ENCODE measurements at places on chromosomes 11 and 22.

DNA sequence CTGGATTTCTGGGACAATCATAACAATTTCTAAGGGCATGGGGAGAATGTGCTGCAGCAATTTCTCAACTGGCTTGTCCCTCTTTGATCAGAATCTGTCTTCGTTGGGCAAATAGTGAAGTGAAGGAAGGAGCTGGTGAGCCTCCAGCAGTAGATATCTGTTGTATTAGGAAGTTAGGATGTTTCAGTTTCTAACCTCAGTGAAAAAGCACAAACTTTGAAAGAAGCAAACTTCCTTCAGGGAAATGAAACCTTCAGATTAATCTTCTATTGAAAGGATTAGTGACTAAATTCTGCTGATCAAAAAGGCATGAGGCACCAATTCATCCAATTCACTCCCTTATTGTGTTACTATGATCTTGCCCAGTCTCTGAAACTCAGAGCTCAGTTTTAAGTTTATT lies 24.3 kb downstream of the LMO2 start:
- no peak for DNase-seq

DNA sequence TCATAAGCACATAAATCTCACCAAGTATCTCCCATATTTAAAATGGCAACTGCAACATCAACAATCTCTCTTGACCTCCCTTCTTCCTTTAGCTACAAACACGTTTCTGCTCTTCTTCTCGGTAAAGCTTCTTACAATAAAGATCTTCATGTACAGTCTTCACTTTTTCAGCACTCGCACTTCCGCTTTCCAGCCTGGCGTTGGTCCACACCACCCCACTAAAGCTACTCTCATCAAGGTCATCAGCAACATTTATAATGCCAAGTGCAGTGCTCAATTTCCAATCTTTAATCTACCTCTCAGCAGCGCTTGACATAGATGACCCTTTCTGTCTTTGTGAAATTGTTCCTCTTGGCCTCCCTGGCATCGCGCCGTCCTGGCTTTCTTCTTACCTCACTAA lies 33.6 kb downstream of the NTM start:
- DNase-seq, result peak; percentile 21

DNA sequence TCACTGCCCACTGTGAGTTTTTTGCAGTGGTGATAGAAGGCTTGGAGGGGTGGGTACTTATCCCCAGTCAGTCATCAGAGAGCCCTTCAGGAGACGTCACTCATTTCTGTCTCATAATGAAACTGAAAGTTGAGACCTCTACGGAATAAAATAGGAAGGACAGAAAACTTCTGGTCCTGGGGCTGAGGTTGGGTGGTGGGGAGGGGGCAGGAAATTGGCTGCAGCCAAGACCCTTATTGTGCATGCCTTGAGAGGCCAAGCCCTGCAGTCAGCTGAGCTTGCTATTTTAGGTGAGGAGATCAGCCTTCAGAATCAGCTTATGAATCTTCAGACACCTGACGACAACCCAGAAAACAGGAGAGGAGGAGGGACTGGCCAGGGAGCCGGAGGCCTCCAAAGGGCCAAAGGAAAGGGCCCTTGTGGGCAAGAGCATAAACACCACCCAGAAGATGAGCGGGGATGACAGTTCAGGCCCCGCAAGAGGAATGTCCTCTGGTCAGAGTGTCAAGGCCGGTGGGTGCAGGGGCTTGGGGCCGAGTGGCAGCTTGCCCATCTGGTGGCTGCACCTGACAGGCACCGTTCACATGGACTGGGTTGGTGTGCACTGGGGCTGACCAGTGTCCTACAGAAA lies 17.9 kb upstream of the ADA2 start:
- DNase-seq, result peak; percentile 61

DNA sequence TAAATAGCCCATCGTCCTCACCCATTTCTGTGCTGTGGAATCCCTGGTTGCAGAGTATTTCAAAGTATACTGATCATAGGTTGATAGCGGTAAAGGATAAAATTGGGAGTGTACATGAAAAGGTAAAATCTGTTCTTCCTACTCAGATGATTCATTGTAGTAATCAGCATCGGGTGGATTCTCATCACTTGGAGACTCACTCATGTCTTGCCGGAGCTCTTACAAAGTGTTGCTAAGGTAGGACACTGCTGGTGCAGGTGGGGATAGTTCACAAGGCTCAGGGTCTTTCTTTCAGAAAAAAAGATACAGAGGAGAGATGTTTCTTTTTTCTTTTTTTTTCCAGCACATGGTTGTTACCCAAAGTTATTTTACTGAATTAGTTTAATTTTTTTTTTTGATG lies 84.8 kb downstream of the MTNR1B start:
- no peak for DNase-seq

- peak; percentile 52 for DNase-seq
Observed at GRCh38 chr22:25669253-25670069, 72.5 kb upstream of the MYO18B start.

- DNase-seq, result no peak
Observed at GRCh38 chr22:49586873-49587272, 240.8 kb downstream of the BRD1 start.

All from suppressor macrophage (primary cell).